GM13976 (cell line): ENCODE measurements at places on chromosomes 11 and 22.

DNA sequence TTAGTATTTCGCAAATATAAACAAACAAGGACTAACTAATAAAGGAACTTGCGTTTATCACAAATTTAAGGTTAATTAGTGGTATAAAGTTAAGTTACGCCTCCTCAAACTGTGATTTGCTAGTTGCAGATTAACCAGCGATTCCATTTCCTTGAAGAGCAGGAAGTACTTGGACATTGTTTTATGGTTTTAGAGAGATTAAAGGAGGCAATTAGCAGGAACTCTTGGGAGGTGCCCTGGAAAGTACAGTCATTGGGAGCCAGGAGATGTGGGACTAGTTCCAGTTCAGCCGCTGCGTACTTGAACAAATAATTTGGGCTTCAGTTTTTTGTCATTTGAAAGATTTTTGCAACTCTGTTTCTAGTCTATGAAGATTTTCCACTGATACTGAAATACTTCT lies 3.3 kb downstream of the FAM118B start:
- no peak for DNase-seq

GRCh38 chr11:27868226-27868625 lies 168.0 kb upstream of the BDNF start:
- no peak for DNase-seq

DNA sequence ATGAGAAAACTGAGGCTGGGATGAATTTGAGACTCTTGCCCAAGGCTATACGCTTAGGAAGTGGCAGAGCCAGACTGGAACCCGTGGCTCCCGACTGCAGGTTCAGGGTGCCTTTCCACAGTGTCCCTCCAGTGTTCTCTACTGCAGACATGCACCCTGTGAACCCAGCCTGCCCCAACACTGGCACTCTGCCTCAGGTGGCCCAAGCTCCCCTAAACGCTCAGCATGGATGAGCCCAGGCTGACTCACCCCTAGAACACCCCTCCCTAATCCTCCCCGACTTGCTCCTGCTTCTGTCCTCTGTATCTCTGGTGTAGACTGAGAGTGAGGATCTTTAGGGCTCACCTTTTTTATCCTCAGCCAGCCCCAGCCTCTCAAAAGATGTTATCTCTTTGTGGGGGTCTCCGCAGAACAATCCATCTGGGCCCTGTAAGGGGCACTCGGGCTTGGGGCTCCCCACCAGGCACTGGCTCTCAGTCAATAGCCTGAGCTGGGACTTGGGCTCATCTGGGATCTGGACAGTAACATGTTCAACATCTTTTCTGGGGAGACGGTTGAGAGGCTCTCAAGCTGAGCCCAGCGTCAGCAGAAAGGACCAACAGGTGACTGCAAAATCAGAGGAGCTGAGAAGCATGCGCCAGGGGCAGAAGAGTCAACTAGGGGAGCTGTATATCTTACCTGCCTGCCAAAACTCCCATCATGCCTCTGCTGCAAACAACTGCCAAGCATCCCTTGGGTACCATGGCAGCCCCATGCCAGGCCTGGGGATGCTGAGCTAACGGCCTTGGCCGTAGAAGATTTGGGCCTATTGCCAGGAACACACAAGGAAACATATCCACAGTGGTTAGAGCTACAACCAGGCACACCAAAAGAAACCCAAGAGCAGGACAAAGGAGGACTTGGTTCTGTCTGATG lies 176.2 kb downstream of the BUD13 start:
- no peak for DNase-seq

GRCh38 chr11:48341466-48341865 lies 16.7 kb downstream of the OR4C3 start:
- no peak for DNase-seq

DNA sequence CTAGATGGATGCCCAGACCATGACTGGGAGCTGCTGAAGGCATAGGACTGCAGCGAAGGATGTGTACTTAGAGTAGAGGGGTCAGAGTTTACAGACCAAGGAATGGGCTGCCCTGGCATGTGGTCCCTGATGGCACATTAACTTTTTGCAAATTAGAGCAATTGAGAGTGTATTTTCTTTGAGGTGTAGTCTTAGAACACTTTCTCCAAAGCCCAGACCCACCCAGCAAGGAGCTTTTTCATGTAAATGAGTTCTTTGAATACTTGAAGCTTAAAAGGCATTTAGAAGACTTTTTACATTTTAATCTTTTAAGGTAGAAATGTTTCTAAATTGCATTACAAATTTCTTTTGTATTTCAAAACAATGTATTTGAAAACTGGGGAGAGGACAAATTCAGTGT lies 8.9 kb downstream of the OR4X1 start:
- DNase-seq: no peak

DNA sequence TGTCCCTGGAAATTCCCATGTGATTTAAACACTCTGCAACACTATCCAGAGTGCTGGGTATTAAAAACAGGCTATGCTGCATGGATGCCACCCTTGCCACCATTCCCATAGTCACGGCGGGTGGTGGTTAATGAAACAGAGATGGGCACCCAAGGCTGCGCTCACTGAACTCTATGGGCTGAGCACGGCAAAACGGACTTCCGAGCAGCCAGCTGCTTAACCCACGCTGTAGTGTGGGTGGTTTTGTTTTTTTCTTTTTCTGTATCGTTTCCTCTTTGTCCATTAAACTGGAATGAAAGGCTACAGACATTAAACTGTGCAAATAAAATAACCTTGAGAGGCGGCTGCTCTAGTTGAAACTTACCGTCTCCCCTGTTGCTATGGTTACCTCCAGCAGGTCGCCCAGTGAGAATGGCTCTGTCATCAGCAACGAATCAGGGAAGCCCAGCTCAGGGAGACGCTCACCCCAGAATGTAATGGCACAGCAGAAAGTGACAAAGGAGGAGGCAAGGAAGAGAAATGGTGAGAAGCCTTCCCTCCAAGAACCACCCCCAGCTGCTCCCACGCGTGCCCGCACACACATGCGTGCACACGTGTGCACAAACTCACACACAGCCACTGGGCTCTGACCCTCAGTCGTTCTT lies 102.1 kb downstream of the C11orf91 start:
- DNase-seq: no peak

GRCh38 chr11:132206993-132207392 lies 836.6 kb downstream of the NTM start:
- no peak for DNase-seq

DNA sequence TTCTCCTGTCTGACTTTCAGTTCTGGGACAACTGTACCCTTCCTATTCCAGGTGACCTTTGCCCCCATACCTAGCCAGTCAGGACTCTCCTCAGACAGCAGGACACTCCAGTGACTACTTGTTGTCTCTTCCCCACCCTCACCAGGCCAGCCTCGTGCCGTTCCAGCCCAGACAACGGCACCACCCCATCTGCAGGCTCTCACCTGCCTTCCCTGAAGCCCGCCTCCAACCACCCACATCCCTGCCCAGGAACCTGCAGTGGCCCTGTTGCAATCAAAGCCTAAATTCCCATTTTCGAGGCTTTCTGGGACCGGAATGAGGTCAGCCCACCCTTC lies 3.7 kb downstream of the IL2RB start:
- DNase-seq: no peak

DNA sequence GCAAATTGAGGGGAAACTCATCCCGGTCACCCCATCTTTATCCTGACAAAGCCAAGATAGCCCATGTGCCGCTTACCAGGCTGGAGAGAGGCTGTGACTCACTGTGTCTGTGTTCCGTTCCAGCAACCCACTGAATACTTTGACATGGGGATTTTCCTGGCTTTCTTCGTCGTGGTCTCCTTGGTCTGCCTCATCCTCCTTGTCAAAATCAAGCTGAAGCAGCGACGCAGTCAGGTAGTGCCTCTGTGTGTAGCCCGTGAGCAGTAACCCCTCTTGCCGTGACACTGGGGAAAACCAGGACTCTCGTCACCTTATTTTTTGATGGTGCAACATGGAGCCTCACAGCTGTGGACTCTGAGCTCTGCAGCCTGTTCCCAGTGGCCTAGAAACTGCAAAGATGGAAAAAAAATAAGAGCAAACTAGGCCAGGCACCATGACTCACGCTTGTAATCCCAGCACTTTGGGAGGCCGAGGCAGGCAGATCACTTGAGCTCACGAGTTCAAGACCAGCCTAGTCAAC lies 16.9 kb downstream of the C22orf31 start:
- DNase-seq: no peak

DNA sequence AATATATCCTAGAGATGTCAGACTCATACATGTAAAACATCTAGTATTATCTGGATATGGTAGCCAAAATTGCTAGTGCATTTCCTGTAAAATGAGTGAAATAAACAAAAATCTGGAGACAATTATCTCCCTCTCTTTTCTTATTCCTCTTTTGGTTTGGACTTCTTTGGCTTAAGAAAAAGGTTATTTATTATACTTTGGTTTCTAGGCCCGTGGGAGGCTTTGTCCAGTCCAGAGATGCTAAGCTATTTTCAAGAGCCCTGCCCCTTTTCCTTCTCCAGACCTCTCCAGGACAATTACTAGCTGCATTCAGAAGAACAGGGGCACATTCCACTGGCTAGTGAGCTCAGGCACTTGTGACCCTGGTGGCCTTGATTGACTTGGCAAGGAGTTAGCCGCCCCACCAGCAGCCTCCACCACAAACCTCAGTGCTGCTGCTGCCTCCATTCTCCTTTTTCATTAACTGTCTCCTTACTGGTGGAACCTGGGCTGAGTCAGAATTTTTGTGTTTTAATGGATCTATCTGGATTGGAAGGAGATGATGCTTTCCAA lies 747.3 kb upstream of the TENM4 start:
- DNase-seq: no peak

DNA sequence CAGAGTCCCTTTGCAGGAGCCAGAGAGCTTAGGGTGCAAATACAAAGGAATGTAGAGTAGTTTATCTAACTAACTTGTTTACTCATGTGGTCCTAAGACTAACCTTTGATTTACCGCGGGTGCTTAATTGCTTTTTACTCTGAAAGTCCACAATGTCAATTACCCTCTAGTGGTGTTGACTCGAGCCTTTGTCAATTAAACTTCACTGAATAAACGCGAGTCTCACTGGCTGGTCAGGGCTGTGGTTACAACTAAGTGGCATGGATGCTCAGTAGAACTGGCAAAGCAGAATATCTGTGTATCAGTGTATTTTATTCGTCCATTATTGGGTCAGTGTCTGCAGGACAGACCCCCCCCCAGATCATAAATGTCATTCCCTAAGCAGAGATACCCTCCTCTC lies 181.7 kb downstream of the OR4C45 start:
- no peak for DNase-seq

GRCh38 chr11:120577624-120578363 lies 66.2 kb downstream of the GRIK4 start:
- no peak for DNase-seq

- no peak for DNase-seq
Observed at GRCh38 chr22:37394341-37394740, 32.9 kb downstream of the ELFN2 start.
